ENCODE measurements at places on chromosomes 2 and 18.

DNA sequence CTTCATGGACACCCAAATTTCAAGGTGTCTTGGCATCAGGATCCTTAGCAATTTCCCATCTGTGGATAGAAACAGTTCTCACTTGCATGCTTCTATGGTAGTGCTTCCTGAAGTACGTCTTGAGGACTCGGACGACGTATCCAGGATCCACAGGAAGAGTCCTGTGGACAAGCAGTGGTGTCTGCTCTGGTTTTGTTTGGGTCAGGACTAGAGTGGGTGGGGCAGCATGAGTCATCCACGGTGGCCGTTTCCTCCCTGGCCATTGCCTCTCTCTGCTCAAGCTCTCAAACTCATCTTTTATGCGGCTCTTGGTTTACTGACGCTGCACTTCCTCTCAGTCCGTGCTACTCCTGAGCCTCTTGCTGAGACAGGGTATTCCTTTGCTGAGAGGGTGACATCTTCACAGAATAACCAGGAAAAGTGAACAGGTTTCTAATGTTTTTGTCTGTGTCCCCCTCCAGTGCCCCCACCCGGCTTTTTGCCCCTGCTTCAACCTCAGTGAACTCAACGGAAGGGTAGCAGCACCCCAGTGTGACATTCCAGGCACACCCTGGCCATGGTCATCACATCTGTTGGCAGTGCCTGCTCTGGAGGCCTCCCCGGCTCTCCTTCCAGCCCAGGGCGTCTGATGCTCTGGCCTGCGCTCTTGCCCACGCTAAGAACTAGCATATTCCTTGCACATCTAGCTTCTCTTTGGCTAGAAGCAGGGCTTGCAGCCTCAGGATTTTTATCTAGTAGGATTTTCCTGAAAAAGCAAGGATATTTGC, 62.2 kb downstream of the ARMC9 start:
- DNase-seq = no peak

DNA sequence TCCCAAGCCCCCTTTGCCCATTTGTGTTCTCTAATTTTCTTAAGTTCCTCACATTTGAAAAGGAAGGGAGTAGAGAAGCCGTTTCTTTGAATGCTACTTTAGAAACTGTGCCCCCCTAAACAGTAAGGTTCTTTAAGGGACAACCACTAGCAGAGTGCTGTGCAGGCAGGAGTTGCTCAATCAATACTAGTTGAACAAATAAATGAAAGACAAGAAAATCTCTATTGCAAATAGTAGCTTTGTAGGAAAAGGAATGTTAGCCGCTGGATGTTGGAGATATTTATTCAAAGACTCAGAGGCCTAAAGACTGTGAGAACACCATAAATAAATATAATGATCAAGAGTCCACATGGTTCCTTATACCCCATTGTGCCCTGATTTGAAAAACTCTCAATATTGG, 119.8 kb upstream of the SMAD7 start:
- DNase-seq = no peak

GRCh38 chr2:136527560-136527959, 237.8 kb upstream of the THSD7B start:
- no peak for DNase-seq

- DNase-seq = no peak
Measured at GRCh38 chr2:174788291-174788929, 24.1 kb upstream of the CHRNA1 start.

DNA sequence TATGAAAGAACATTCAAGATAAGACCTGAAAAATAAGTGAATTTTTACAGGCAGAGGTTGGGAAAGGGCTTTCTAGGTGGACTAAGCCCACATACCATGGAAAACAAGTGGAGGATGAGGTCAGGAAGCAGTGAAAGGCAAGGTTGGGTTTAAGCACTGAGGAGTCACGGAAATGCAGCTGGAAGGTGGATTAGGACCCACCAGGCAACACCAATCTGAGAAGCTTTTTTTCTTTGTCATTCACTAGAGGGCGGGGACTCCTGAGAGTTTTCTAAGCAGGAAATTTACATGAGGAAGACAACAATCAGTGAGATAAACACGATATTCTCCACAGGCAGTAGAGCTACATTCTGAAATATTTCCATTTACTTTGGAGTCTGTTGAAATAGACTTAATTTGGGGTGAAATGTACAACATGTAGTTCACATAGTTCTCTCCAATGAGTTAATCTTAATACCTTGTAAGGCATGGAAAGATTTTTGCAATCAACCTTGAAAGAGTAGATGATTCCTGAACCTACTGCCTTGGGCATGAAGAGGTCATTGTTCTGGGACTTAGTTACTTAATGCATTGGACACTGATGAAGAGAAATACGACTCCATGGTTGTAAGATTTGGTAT, 40.7 kb downstream of the VIT start:
- DNase-seq = no peak

DNA sequence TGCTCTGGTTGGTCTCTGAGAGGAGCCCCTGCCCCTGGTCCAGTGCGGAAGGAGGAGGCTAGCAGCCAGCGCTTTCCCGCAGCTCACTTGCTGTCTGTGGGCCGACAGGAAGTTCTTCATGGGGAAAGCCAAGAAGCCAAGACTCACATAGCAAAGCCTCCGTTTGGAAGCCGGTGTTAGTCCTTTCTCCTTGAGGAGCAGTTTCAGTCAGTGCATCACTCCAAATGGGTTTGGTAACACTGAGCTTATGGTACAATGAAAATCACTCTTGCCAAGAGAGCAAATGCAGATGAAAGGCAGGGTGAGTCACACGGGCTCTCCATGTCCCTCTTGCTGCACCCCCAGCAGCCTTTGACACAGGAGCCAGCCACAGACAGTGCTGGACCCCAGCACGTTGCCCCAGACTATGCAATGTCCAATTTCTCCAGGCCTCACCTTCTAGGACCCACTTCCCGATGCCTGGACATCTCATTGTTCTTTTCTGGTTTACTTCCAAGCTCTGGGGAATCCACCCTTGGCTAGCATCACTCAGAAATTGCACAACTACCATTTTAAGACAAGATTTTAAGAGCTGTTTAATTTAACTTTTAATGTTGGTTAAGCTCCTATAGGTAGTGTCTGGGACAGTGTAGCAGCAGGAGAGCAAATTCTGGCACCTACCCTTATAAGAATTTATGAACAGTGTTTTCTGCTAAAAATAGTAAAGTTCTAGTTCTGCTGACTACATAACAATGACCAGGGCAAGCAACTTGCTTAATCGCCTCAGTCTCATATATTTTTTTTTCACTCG, 174.9 kb downstream of the ASB1 start:
- no peak for DNase-seq

- no peak for DNase-seq
Measured at GRCh38 chr2:154692927-154693326, 5.6 kb upstream of the KCNJ3 start.

- no peak for DNase-seq
Measured at GRCh38 chr2:212173331-212173730, 365.3 kb downstream of the ERBB4 start.

- no peak for DNase-seq
Measured at GRCh38 chr2:69694894-69695849, 46.8 kb upstream of the ANXA4 start.

DNA sequence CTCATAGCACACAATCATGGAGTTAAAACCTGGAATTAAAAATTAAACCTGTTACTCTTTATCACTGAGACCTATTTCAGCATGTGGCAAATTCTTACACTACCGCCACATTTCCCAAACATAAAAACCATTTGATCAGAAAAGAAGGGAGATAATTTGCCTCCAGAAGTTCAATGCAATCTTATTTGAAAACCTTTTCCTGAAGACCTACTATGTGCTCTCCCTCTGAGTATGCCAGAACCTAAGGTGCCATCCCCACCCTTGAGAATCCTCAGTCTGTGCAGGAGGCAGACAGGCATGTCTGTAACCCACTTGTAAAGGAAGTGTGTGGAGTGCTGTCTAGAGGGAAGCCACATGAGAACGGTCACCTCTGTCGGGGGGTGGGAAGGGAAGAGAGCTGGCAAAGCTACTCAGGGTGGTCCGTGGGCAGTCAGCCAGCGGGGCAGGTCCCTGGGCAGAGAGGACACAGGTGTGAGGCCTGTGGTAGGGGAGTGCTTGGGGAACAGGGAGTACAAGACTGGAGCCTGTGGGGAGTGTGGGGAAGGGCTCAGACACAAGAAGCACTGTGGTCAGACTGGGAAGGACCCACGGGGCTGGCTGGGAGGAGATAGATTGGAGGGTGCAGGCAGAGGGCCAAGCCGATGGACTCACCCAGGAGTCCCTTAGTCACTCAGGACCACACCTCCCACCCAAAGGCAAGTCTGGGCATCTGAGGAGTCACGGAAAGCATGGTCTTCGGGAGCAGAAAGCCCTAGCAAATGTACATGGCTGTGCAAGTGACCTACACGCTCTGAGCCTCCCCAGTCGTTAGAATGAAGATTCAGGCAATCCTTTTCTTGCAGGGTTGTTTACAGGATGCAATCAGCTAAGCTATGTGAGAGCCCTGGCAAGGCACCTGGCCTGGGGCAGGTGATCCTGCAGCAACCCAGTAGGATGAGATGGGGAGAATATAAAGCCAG, 22.8 kb downstream of the CRACDL start:
- no peak for DNase-seq

DNA sequence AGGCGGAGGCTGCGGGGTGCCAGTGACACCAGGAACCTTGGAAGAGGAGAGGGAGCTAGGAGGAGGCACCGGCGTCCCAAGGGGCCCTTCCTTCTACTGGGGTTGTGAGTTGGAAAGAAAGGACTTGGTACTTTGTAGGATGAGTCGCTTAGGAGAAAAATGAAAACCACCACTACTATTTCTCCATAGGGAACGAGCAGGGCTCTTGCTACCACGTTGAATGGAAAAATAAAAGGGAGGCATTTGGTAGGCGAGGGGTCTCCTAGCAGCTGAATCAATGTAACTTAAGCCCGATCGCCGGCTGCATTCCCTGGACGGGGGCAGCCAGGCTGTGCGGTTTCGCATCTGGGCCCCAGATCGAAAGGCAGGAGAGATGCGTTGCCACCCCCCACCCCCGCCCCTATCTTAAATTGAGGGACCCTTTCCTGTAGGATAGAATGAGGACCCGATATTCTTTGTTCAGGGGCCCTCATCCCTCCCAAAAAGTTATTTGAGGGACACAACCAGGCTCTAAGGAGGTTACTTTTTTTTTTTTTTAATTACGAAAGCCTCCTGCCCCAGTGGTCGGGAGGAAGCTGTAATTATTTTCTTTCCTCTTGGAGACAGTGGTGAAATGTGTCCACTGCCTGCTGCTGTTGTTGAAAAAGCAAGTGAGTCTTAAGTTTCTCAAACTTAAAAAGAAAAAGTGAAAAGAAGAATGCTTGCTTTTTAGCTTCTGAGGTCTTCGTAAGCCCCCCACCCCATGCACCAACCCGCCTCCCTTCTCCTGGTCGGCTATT, 1.3 kb downstream of the IGFBP2 start:
- DNase-seq = no peak

DNA sequence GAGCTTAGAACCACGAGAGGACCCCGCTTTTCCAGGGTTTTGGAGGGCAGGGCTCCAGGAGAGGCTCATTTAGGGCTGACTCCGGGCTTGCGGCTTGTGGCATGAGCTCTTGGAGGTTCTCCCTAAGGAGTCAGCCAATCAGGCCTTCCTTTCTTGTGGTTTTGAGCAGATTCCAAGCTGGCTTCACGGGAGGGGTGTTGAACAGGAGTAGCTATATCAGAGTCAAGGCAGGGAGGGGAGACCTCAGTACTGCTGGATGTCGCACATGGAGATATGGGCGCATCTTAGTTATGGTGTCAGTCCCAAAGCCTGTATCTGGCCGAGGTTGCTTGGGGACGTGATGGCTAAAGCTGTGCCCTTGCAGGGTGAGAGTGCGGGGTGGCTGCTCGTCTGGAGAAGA, 98.6 kb downstream of the AGAP1 start:
- DNase-seq = no peak

DNA sequence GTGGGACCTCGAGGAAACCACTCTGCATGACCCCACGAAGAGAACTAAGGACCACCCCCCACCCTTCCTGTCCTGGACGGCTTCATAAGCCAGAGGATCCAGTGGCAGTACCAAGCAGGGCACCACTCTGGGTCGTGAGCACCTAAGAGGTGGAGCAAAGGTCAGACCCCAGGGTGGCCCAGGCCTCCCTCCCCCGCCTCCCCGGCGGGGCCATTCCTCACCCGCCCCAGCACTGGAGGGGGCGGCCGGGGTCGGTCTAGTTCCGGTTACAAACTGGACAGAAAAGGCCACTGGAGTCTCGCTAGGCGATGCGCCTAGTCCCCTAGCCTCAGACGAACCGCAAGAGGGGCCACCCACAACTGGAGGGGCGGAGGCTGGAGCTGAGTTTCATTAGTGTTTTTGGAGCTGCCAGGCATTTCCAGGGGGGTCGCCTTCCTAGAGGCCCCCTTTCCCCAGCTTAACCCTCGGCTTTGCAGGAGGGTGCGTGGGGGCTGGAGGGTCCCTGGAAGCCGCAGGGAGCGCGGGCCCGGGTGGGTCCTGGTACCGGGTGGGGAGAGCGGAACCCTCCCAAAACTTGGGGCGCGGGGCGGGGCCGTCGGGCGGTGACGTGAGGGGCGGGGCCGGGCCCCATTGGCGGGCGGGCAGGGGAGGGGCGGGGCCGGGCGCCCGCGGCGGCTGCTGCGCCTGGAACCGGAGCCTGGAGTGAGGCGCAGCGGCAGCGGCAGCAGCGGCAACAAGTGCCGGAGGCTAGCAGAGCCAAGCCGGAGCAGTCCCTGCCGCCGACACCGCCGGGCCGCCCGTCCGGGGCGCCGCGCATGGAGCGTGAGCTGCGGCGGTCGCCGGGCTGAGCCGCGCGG, at the start of gene B3GNT2:
Gene B3GNT2 (plus strand): TSS at position 695 of the 857 bp plus-strand sequence. CDS start 26,106 bp downstream, outside the sequence.
- peak; percentile 79 for DNase-seq

DNA sequence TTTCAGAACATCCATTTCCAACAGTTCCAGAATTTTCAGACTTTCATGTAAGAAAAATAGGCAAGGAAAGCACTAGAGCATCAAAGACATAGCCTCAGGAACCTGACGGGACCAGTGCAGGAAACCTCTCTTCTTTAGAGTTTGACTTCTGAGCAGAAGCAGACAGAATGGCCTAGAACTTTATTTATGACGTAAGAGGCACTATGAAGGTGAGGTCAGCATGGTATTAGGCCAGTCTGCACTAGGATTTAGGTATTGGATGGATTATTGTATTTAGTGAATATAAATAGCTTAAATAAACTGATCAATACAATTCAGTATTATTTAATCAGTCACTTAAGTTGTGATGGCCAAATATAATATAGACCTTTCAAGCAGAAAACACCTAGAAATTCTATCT, 117.6 kb downstream of the CYRIA start:
- DNase-seq = no peak

GRCh38 chr2:224819075-224819474, 102.9 kb upstream of the CCDC195 start:
- no peak for DNase-seq

GRCh38 chr2:205692104-205692503, 9.8 kb downstream of the NRP2 start:
- DNase-seq = no peak

Data from stimulated activated CD4-positive, alpha-beta T cell treated with anti-CD3 and anti-CD28 coated beads, Interleukin-1b, Interleukin-23, amount 100 ng/mL, for 1 hour (primary cell).